ENCODE measurements at places on chromosomes 3 and 15. TPM values are rescaled to one million over a fixed set of nuclear protein-coding genes. Genes with fewer than 3 reads are reported as not detected.

The RTP1 gene
- not detected for polyA plus RNA-seq

The GOLGA6L10 gene
- polyA plus RNA-seq: 3.8 TPM

The ANKRD63 gene
- polyA plus RNA-seq: not detected

The ITGB5 gene
- 22.8 TPM for polyA plus RNA-seq

The MEIS2 gene
- 75.3 TPM for polyA plus RNA-seq

The TEX55 gene
- not detected for polyA plus RNA-seq

The CASR gene
- polyA plus RNA-seq: 0.08 TPM

The TRIM59 gene
- polyA plus RNA-seq: 0.32 TPM

The KLHL40 gene
- not detected for polyA plus RNA-seq

All from adrenal gland (tissue), 19 donors.